ENCODE measurements at places on chromosomes 2 and 18.

DNA sequence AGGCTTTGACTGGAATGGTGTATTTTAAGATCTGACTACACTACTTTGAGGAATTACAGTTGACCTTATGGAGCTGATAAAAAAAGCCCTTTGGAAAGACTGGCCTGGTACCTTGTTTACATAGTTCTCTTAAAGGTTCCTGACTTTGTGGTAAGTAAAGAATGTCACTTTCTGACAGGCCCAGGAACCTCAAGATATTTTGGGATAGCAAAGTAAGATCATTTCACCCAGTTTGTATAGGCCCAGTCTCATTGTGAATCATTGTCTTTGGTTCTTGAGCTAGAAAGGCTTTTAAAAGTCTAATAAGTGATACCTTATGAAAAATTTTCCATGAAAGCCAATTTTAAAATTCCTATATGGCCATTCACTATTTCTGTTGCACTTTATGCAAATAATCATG is 316.3 kb upstream of the LRRTM4 start:
- DNase-seq = no peak

DNA sequence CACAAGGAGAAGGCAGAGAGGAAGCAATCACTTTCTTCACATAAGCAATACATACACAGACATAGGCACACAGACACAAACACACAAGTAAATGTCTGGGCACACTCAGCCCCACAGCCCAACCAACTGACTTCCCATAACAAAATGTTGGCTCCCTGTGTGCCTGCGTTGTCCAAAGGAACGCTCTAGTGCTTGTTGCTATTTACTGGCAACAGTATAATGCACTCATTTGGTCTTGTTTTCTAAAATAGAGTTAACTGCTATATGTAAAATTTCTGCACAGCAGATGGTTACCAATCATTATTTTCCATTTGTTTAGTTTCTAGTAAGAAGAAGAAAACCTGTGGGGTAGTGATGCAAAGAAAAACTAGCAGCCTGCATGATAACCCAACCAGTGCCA is 16.5 kb downstream of the FIGN start:
- DNase-seq = no peak

GRCh38 chr2:38671303-38671702 is 5.4 kb downstream of the GALM start:
- no peak for DNase-seq

DNA sequence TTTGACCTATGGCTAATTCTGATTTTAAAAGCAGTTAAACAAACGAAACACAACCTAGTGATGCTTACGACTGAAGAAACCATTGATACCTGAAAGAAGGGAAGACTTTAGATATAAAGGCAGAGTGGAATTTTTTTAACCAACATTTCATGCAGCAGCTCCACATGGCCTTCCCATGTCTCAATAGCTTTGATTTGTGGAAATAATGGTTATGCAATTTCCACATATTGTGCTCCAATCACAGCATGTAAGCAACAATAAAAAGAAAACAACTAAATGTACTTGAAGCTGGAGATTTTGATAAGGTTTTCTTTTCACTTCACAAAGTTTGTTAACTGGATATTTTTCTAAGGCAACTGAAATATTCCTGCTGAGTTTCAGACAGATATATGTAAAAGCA is 82.0 kb upstream of the SLC39A10 start:
- DNase-seq = no peak

DNA sequence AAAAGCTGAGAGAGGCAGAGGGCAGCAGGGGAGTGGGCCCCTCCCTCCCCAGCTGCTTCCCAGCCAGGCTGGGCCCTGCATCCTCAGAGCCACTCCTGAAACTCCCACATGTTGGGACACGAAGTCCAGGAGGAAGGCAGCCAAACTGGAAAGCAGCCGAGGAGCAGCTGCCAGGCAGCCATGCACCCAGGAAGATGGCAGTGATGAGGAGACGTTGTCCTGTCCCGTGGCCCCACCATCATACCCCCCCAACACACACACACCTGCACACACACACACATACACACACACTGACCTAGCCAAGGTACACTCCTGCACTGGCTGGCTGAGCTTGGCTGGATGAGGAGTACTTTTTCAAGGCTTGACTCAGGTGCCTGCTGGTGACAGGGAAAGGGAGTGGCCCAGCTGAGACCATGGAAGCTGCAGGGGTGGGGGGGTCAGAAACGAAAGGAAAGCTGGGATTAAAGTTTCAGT is 106.0 kb downstream of the CYP26B1 start:
- DNase-seq = no peak

DNA sequence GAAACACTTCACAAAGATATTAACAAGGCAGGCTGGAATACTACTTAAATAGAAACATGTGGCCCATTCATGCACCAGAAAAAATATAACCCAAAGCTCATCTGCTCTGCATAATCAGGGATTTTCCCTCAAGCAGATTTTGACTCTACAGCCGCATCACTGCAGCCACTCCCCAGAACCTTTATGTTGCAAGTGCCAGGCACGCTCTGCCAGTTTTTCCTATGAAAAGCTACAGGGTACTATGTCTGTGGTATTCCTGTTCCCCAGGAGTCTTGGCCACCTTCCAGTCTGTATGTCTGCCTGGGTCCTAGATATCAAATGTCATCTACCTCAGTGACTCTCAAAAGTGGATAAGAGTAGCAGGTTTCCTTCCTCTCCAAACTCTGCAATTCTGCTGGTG is 3.8 kb downstream of the COA5 start:
- no peak for DNase-seq

GRCh38 chr18:6593142-6593885 is 136.2 kb upstream of the ARHGAP28 start:
- no peak for DNase-seq

GRCh38 chr2:163345795-163346573 is 389.8 kb downstream of the FIGN start:
- peak; percentile 16 for DNase-seq

DNA sequence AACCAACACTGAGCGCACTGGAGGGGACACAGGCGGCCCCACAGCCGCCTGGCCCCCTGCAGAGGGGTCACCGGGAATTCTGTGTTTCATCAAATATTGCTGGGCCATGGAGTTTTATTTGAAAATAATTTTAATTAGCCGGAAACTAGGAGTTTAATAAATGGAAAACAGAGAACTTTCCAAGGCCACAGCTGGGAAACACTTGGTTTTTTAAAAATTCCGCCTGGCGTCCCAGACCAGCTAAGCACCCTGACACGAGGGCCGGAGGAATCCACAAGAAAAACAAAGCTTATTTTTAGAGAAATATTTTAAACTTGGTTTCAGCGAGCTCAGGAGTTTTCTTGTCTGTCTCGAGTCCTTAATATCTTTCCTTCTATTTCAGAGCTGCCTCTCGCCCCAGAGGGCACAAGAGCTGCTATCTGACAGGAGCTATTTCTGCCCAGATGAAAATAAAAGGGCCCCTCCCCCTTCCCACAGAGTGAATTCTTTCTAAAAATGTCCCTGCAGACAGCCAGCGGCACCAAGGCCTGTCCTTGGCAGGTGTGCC is 8.2 kb downstream of the ZFP36L2 start:
- no peak for DNase-seq

DNA sequence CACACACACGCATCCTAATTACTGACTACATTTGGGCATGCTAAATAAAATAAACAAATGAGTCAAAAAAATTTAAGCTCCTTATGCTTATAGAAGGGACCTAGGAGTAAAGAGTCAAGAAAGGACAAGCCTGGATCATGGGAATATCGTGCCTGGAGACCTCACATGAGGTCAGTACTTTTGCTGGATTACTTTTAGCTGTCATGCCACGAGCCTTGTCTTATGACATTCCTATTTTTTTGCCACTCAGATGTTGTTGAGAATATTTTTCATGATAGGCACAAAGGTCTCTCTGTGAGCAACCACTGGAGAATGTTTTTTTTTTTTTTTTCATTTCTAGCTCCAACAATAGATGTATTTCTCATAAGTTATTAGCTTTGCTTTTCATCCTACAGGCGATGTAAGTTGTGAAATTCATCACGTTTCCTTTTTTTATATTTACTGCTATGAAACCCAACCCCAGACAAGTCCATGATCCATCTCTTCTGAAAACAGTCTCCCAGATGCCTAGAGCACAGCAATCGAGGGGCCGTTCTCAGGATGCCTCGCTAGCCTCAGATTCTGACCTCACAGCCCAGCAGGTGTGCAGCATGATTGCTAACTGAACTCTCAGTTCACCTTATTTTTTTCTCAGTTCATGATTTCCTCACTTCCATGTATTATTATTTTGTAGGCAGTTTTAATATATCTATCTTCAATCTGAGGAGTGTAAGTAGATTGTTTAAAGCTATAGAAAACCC is 464.5 kb downstream of the IRS1 start:
- no peak for DNase-seq

DNA sequence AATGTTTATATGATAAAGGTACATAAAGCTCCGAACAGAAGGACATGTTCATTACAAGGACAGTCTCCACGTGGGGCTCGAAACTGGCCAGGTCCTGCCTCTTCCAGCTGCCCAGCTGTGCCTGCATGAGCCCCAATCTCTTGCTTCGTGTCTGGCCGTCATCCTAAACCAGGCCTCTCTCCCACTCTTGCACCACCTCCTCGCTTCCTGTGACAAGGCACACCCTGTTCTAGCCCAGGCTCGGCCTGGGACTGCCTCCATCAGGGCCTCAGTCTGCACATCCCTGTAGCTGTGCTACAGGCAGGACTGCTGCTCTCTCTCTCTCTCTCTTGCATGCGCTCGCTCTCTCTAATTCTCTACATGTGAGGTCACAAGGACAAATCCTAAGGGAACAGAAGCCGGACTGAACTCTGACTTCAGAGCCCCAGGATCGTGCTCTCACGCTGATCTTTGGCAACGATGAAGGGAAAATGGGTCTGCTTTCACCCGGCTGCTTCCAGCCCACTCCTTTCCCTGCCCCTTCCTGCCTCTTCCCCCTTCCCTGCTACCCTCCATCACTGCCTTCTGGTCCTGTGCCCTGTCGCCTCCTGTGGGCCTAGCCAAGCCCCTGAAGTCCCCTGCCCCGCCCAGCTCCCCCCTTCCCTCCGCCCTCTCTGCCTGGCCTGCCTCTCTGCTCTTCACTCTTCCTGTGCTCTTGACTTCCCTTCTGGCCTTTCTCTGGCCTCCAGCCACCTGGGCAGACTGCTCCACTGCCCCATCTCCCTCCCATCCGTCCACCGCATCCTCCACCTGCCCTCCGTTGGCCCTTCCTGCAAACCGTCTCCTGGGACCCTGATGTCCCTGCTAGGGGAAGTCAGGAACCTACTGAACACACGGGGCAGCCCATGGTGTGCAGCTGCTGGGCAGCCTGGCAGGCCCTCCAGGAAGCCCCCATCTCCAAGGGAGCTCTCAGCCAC is 7.8 kb upstream of the GPR55 start:
- DNase-seq = no peak

- no peak for DNase-seq
These were observed 48.2 kb upstream of the SLC14A2 start for GRCh38 chr18:45567123-45567522.

GRCh38 chr2:231133365-231134099 is 8.7 kb upstream of the HTR2B start:
- no peak for DNase-seq

- DNase-seq = no peak
These were observed 44.5 kb upstream of the SERPINB2 start for GRCh38 chr18:63843008-63843407.

GRCh38 chr2:183001948-183002347 is 36.3 kb downstream of the NCKAP1 start:
- no peak for DNase-seq

- no peak for DNase-seq
These were observed 3.2 kb downstream of the CD207 start for GRCh38 chr2:70832386-70832785.

GRCh38 chr18:45284174-45284573 is 331.1 kb upstream of the SLC14A2 start:
- DNase-seq = no peak

- no peak for DNase-seq
These were observed 238.1 kb upstream of the NXPH2 start for GRCh38 chr2:139018252-139018651.

- DNase-seq = no peak
These were observed 5.6 kb downstream of the QPCT start for GRCh38 chr2:37350034-37350433.

DNA sequence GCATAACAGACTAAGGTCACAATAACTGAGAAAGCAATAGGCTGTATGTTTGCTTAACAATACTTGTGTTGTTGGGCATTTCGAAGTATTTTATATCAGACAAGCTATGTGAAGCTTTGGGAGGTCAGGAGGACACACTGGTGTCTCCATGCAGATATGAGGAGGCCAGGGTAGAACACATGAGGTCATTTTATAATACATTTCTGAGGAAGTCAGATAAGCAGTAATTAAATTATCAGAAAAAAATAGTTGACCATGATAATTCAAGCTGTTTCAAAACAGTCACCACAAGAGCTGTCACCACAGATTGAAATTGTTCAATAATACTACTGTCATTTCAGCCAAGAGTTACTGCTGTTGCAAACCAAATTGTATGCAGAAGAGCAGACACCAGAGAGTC is 160.6 kb downstream of the RIT2 start:
- DNase-seq = no peak

- no peak for DNase-seq
These were observed 52.7 kb upstream of the NPAS2 start for GRCh38 chr2:100767224-100767653.

DNA sequence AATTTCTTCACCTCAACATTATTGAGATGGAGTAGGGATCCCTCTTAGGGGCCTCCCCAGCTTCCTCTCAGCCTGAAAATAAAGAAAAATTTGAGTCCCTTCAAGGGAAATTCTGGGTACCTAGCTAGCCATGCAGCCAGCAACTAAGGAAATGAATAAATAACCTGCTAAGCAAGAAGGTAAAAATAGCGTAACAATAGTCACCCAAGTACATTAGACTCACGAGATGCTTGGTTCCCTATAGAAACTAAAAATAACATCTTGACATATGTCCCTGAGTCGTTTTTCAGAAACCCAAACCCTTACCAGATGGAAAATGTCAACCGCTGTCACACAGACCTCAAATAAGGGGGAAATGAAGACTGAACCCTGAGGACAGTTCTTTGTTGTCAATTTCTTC is 51.9 kb downstream of the CACNB4 start:
- no peak for DNase-seq

DNA sequence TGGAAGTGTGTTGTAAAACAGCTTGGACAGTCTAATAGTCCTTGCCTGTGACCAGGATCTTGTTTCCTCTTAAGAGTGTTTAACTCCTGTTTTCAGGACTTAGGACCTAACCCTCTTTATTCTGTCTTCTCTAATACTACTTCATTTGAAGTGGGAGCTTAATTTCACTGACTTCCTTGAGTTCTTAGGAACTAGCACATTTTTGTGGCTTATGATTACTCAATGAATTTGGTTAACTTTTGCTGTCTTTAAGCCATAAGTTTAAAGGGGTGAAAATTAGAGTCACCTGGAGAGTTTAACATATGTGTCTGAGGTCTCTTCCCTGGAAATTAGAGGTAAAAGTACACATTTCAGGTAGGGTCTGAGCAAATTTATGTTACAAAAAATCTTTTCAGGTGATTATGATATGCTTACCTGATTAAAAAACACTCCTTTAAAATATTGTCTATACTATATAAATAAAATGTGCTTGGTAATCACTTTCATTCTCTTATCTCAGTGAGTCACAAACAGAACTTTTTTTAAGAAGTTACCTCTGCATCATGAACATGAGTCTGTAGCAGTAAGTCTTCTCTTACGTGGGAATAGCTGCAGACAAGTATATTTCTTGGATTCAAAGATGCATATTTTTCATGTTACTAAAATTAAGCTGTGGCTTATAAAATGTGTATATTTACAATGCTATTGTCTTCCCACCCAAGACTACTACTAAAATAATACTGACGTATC is 52.7 kb downstream of the ATP9B start:
- no peak for DNase-seq

Measured in CD4-positive, alpha-beta T cell treated with Interleukin-17A for 1 hour (primary cell).